ENCODE measurements at places on chromosomes 2 and 18.

- no peak for DNase-seq
These were observed 41.2 kb upstream of the HNRNPA3 start for GRCh38 chr2:177171418-177171865.

DNA sequence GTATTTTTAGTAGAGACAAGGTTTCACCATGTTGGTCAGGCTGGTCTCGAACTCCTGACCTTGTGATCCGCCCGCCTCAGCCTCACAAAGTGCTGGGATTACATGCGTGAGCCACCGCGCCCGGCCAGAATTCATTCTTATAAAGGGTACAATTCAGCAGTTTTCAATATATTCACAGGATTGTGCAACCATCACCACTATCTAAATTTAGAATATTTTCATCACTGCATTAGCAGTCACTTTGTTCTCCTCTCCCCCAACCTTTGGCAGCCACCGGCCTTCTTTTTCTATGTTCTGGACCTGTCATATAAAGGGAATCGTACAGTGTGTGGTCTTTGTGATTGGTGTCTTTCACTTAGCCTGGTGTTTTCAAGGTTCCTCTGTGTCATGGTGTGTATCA is 40.7 kb downstream of the TCF7L1 start:
- DNase-seq = no peak

DNA sequence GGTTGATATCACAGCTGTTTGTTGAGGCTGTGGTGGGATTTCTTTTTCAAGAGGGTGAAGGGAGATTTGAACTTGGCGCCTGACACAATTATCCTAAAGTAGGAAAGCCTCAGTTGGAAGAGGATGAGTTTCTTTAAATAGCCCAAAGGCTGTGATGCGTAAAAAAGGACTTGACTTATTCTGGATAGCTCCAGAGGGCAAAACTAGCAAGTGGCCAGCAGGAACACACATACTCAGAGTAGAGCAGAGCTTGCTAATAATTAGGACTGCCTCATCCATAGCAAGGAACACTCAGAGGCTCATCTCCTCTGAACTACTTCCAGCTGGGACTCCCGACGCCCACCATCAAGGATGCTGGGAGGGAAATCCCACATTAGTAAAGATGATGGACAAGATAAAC is 74.0 kb downstream of the AFF3 start:
- DNase-seq = no peak

DNA sequence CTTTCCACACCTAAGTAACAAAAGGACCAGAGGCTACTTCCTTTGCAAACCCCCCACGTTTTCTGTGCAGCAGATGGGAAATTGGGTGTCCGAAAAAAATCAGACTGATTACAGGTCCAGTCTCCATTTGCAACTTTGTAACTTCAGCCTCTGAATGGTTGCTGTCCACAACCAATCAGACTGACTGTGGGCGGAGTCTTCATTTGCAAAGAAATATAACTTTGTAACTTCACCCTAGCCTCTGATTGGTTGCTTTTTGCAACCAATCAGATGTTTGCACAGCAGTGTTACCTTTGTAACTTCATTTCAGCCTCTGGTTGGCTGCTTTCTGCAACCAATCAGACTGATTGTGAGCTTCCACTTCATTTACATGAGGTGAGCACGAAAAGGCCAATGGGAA is 27.8 kb upstream of the CACNB4 start:
- no peak for DNase-seq

GRCh38 chr18:12376754-12377555 is at the start of gene AFG3L2:
Gene AFG3L2 (minus strand): TSS chr18:12377227. CDS start chr18:12377082, 145 bp downstream.
- DNase-seq = peak; percentile 100

- DNase-seq = no peak
These were observed 69.4 kb downstream of the TWSG1 start for GRCh38 chr18:9403795-9404564.

DNA sequence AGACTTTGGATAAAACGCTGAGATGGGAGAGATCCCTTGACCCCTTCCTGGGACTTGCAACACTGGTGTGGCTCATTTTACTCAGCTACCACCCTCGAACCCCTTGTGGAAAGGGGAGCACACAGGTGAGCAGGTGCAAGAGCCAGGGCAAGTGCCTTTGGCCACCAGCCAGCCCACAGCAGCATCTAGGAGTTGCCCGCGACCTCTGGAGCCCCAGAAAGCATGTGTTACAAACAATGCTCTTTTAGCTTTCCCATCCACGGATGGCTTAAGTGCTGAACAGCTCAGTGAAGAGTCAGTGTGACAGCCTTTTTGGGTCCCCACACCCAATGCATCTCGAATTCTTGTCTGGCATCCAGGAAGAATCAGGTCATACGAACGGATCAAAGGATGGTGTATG is 197.8 kb downstream of the MEMO1 start:
- no peak for DNase-seq

- peak; percentile 71 for DNase-seq
These were observed 176.9 kb upstream of the MC4R start for GRCh38 chr18:60549338-60549960.

GRCh38 chr2:151945186-151945585 is 117.0 kb upstream of the ARL5A start:
- DNase-seq = no peak

GRCh38 chr2:238997684-238998083 is 149.8 kb downstream of the TWIST2 start:
- no peak for DNase-seq

DNA sequence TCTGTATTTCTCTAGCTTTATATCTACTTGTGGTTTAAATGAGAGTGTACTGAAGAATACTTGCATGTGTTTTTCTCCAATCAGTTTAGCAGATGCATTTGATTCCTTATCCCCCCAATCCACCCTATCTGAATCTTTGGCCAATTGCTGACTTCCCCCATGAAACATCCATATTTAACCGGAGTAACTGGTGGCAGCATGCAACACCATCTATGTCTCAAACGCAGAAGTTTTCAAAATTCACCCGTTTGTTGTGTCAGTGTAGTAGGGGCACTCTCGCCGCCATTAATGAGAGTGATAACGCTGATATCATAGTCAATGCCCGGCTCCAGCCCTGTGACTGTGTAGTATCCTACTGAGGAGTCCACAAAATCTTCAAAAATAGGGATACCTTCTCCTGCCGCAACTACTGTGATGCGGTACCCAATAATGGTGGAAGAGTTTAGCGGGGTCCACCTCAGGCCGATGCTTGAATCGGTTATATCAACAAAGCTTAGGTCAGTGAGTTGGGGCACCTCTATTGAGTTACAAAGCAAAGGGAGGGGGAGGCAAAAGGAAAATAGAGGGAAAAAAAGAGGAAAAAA is 43.1 kb downstream of the FN1 start:
- no peak for DNase-seq

GRCh38 chr2:219186754-219187456 is 8.8 kb downstream of the RETREG2 start:
- no peak for DNase-seq

DNA sequence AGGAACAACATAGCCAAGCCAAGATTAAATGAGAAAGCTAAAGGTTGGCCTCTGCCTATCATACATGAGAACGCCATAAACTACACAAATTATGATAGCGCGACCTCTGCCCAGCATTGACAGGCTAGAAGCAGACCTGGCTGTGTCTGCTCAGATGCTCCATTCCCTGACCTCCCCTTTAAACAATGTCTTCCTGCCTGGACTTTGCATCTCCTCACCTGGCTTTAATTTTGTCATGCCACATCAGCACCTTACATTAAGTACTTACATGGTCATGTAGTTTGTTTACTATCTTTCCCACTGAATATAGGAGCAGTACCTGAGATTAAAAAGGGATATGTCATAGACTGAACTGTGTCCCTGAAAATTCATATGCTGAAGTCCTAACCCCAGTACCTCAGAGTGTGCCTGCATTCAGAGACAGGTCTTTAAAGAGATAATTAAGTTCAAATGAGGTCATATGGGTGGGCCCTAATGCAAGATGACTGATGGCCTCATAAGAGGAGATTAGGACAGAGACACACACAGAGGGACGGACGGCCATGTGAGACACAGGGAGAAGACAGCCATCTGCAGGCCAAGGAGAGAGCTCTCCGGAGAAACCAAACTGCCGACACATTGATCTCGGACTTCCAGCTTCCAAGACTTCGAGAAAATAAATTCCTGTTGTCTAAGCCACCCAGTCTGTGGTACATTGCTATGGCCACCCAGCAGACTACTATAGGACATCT is 103.7 kb downstream of the BIN1 start:
- no peak for DNase-seq

DNA sequence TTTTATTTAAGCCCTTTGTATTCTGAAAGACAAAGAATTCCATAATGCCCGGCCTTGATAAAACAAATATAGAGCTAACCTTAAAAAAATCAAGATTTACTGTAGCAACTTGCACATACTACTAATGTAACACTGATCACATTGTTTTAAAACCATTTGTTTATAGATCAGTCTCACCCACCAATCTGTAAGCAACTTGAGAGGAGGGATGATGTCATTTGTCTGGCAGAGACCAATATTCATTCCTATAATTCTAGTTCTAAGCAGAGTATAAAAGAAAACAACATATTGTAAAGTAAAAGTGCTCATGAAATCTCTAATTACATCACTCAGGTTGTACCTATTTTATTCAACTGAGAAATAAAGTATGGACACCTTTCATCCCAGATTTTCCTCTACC is 380.6 kb downstream of the TGIF1 start:
- DNase-seq = no peak

- DNase-seq = no peak
These were observed 40.5 kb downstream of the RDH14 start for GRCh38 chr2:18519914-18520450.

DNA sequence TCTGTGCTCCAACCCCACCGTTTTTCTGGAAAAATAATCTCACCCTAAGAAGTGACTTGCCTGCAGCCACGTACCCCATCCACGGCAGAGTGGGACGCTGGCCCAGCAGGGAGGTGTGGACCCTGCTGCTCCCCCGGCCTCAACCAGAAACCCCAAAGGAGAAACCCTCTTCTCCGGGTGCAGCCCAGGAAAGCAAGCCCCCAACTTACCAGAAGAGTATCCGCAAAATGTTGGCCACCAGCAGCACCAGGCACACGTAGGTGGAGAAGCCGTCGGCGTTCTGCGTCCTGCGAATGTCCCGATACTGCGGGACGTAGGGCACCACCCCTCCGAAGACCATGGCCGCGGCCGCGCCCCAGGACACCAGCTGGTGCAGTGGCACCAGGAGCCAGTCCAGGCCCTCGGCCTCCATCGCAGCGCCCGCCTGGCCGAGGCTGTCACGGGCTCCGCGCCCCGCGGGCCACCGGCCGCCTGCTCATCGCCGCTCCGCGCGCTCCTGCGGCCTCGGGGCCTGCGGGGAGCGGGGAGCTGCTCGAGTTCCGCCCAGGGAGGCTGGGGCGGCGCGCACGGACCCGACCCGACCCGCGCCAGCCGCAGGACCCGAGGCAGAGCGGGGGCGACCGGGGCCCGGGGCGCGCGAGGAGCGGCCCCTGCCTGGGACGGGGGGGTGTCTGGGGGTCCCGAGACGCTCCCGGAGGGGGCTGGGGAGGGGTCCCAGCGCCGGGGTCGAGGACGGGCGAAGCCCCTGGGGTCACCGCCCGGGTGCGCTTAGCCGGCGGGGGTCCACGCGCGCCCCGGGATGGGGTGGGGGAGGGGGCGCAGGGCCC is 725 bp downstream of the SLC66A2 start:
- DNase-seq = peak; percentile 69

DNA sequence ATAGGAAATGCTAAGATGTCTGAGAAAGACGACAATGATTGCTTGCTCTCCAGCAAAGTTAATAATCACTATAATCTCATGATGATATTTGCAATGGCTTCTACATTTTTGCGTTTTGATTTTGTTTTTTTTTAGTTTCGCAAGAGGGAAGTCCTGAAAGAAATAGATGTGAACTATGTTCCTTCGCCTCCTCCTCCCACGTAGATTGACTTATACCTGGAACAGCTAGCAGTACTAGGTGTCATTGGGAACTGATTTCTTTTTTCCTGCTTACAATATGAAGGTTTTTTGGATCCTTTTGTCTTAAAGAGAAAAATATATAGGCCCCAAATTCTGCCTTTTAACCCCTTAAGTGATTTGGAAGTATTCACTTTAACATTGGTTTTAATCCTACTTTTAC is 26.7 kb downstream of the ITPRID2 start:
- no peak for DNase-seq

DNA sequence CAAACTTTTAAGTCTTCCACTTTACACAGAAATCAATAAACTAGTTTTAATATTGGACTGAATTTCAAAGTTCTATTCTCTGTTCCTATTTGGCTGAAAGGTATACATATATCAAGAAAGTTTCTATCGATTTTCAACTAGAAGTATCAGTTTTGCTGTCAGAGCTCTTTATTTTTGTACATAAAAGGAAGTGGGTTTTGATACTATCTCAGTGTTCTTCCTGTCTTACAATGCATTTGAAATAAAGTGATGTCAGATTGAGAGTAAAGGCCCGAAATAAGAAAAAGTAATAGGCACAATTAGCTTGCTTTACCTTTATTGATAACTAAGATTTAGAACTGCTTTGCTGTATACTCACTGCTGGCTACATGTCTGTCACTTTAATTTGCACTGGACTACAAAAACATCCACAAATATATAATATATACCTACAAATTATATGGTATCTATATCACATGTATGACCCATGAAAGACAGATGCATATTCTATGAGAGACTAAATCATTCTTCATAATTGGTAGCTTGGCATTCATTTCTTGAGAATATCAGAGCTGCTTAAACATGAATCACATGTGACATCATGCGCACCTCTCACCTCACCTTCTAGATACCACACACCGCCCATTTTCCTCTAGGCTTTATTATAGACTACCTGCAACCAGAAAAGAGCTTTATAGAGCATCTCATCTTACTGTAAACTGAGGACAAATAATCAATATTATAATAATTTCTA is 83.6 kb downstream of the ASXL2 start:
- no peak for DNase-seq

DNA sequence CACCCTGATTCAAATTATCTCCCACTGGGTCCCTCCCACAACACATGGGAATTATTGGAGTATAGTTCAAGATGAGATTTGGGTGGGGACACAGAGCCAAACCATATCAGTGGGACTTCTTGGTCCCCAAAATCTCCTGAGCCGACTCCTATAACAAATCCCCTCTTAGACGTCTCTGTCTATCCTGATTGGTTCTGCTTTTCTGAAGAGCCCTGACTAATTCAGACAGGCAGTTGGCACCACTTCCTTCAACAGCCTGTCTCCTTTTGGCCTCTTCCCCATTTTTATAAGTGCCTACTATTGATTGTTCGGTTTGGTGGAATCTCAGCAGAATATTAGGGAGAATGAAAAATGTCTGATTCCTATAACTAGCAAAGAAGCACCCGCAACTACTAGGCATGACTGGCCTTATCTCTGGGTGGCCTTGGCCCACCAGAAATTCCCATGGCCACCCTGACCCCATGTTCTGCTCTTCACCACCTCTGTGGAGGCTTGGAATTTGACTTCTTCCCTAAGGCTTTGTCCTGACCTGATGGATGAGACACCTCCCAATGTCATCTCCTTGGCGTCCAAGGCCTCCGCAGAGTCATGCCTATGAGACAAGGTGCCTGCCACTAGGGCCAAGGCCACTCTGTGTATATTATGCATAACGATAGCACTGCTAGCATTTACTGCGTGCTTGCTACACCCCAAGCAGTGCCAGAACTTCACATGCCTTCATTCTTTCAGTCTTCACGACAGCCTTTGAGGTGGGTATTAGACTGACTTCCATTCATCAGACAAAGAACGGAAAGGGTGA is 218.9 kb upstream of the COPS8 start:
- no peak for DNase-seq

- no peak for DNase-seq
These were observed 26.7 kb downstream of the STARD6 start for GRCh38 chr18:54330768-54331548.
